ENCODE measurements at places on chromosomes 11 and 22.

DNA sequence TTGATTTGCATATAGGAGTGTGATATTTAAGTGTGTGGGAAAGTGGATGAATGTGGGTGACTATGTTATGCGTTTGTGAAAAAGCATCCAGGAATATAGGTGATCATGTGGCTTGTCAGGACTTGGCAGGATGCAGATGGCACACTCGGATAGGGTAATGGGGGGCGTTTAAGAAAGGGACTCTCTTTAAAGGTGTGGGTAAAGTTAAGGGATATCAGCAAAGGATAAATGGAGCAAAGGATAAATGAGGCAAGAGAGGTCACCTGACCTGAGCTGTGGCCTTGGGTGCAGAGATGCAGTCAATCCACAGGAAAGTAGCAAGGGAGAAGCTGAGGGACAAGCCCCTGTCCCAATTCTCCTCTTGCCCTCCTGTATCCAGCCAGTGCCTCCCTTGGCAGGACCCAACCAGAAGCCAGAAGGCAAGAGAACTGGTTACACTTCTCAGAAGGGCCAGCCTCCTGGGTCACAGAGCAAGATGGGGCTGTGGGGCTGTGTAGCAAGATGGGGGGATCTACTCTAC, 47.5 kb upstream of the GRAMD1B start:
- DNase-seq = no peak

- no peak for DNase-seq
Measured at GRCh38 chr11:121132211-121132976, 31.4 kb downstream of the TECTA start.

DNA sequence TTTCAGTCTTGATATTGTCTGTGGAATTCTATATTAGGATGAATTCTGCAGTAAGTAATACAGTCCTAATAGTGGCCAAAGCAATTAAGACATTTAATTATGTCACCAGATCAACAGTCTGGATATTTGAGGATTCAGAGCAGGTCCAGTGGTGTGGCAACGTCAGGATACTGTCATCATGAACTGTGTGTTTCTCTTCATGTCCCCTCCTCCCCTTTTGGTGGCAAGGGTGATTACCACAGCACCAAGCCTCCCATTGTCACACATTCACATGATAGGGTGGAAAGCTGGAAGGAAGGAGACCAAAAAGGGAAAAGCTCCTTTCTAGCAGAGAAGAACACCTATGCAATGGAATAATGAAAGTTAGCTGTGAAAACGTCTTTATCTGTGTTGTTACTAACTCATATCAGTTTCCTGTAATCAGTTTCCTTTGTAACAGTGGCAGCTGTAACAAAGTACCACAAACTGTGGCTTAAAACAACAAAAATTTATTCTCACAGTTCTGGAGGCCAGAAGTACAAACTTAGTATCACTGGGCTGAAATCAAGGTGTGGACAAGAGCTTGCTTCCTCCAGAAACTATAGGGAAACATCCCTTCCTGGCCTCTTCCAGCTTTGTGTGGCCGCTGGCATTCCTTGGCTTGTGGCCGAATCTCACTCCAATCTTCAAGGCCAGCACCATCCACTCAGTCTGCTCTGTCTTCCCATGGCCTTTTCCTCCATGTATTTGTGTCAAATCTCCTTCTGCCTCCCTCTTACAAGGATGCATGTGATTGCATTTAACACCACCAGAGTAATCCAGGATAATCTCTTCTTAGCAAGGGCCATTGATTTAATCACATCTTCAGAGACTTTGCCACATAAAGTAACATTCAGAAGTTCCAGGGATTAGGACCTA, 6.5 kb upstream of the RBM14 start:
- no peak for DNase-seq

GRCh38 chr11:94934846-94935245, 38.5 kb downstream of the CWC15 start:
- DNase-seq = no peak

GRCh38 chr11:7907121-7907520, 23.9 kb downstream of the OR10A6 start:
- no peak for DNase-seq

DNA sequence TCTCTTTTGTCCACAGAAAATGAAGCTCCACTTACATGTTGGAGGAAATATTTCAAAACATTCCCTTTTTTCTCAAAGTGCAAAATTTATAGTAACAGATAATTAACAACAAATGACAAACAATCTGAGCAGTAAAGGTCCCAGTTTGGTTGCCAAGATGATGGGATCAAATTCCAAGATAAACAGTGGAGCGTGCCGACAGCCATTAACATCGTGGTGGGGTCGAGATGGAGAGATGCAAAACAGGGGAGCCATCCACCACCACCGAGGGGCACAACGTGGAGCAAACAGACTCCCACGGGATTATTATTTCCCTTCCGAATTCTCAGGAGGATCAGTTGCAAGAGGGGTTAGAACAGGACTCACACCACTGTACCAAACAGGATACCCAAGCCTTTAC, 17.2 kb downstream of the MPPED2 start:
- DNase-seq = no peak

DNA sequence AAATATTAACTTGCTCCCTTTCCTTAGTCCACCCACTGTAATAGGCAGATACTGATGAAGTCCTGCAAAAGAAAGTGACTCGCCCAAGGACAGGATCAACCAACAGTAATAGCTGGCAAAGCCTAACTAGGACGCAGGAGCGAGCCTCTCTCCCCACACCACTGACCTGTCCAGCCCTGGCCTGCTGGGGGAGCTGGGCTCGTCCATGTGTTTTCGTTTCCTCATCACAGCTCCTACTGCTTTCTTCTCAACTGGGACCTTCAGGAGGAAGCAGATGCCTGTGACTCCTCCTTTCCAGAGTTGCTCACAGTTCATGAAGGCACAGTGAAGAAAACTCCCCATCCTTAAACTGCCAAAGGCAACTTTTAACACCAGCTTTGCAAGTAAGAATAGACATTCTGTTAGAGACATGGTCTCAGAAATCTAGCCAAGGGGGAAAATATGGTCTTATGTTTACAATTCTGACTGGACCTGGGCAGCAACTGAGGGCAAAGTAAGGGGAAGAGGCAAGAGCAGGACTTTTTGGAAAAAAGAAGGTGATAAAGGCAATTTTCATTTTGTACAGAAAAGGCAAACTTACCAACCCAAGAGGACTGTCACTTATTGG, 11.6 kb upstream of the GPHA2 start:
- no peak for DNase-seq

- DNase-seq = no peak
Measured at GRCh38 chr11:128283451-128283850, 303.9 kb downstream of the ETS1 start.

DNA sequence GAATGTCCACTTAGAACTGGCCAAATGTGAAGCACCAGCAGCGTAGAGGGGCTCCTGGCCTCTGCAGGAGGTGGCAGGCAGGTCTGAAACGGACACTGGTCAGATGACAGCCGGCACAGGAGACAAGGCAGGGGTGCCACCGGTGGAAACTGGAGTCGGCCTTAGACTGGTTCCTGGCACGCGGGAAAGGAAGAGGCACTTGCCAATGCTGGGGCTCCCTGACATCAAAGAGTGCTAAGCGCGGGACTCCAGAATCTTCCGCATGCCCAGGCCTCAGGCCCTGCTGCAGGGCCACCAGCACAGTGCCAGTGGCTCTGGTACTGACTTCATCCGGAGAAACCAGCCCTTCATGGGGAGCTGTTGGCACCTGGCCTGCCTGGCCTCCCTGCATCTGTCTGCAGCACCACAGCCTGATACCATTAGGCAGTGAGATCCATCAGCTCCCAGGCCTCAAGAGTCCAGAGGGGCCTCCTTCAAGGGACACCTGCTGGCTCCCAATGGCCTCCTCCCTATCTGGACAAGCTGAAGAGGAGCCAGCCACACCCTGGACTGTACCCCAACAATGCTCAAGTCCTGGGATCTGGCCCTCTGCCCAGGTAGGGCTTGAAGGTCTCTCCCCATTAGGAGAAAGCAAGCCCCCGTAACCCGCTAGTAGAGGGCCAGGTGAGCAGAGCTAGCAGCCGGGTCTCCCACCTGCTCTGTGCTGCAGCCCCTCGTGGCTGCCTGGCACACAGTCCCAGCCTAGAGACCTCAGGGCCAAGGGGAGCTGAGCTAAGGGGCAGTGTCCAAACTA, 29.7 kb upstream of the GNB1L start:
- DNase-seq = no peak

DNA sequence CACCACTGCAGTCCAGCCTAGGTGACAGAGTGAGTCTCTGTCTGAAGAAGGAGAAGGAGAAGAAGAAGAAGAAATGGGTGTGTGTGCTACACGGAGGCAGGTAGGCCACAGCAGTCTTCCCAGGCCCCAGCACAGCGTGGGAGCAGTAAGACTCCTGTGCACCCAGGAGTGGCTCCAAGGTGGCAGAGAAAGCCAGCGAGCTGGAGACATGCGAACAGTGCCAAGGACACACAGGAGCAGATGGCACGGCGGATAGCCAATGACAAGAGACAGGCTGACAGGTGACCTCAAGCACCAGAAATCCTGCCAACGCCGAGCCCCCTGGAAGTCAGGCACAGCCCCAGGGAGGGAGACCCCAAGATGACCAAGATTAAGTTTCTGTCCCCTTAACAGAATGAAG, 9.0 kb upstream of the SCGB1A1 start:
- DNase-seq = no peak

DNA sequence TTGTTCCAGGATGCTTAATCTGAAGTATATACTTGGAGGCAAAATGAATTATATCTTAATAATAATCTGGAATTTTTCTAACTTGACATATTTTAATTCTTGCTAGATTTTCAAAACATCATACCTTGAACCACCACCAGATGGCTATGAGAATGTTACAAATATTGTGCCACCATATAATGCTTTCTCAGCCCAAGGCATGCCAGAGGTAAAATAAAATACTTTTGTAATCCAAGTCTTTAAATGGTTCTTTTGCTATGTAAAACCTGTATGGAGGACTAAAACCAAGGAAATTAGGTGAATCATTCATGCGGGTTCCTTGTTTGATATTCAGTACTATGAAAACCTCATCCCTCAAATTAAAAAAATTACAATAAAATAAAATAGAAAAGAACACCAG, 14.4 kb downstream of the NAALAD2 start:
- no peak for DNase-seq

DNA sequence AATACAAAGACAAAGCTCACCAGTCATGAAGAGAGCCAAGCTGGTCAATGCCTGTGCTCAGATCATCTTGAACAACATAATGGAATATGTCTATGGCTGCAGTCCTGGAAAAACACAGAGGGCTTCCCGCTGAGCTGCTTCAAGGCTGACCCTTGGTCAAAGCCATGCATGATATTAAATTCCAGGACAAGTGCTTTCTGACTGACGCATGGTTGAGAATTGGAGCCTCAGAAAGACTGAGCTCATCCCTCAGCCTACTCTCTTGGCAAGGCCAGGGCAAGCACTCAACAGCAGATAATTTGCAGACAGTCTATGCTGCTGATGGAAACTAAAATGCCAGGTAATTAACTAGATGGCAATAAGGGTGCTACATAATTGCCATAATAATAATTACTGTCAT, 89.2 kb downstream of the GALNT18 start:
- DNase-seq = no peak

GRCh38 chr11:127056338-127056971, 55.9 kb upstream of the KIRREL3 start:
- DNase-seq = no peak

DNA sequence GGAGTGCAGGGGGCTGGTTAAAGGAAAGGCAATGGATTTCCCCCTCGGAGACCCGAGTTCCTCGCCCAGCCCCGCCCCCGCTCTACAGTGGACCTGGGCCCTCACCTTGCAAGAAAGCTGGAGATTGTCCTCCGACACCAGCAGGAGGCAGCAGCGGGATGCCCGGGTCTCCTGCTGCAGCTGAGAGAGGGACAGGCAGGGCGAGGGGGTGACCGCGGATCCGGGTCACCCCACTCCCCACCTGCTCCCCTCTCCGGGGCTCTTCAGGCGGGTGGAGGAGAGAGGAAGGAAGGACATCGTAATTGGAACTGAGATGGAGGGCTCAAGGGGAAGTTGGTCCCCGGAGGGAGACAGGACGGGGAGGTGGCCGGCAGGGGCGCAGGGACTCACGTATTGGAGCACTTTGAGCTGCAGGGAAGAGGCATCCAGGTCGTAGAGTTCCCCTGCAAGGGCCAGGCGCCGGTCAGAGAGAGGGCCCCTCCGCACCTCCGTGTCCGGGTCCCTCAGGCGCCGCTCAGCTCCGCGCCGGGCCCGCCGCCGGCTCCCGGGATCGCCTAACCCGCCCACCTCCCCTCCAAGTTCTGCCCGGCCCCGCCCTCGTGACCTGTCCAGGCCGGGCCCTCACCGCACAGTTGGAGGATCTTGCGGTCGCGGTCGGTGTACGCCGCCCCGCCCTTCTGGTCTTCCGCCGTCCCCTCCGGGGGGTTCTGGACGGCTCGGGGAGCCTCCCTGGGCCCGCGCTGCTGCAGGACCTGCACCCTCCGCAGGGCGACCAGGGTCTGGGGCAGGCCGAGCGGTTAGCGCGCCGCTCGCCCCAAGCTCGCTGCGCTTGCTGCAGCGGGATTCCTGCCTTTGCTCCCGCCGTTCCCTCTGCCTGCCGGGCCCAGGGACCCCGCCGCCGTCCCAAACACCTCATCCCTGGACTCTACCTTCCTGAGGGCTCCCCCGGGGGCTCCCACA, 84.1 kb downstream of the PDE2A start:
- no peak for DNase-seq

GRCh38 chr22:20972933-20973577, 6.0 kb downstream of the AIFM3 start:
- no peak for DNase-seq

DNA sequence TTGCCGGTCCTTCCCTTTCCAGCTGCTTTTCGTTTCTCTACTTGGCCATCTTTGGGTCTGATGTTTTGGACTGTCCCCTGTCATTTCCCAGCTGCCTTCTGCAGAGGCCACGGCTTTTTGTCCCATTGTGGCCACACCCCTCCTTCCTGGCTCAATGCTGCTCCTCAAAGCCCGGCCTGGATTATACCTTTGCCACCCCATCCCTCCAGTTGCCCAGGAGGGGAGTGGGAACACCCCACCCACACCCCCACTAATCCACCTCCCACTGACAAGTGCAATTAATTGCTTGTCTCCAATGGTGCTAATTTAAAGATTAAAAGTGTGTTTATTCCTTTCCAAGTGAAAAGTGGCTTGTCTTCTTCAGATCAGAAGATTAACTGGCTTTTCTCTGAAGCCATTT, 34.2 kb upstream of the CSNK2A3 start:
- DNase-seq = no peak

DNA sequence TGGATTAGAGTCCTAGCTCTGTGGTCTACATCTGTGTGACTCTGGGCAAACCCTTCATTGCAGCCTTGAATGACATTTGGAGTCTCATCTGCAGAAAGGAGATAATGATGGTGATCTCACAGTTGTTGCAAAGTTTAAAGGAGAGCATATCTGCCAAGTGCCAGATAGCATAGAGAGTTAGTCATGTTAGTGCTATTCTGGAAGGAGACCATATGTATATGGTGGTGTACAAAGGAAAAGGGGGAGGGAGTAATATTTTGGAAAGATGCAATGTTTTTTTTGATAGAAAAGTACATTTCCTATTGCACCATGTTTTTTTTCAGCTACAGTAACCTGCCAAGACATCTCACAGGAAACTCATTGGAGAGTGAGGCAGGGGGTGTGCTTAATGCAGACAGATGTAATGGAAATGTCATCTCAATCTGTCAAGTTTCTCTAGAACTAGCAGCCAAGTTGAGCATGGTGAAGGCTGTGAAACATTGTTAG, 92.1 kb upstream of the NARS2 start:
- no peak for DNase-seq

Data from left renal pelvis (tissue), 4 donors.